Osteoblast (primary cell): ENCODE measurements at places on chromosomes 4 and X. TPM values are rescaled to one million over a fixed set of nuclear protein-coding genes. Genes with fewer than 3 reads are reported as not detected.

GRCh38 chr4:68162196-68162595 lies 32.5 kb upstream of the TMPRSS11F start:
- no peaks in the 10 kb centered on the region for H3K36me3 ChIP-seq
- no peaks in the 10 kb centered on the region for H3K4me1 ChIP-seq
- H3K27me3 ChIP-seq, result no peaks in the 10 kb centered on the region
- DNase-seq, result no peak
- no peak overlapping the region for H3K4me3 ChIP-seq

DNA sequence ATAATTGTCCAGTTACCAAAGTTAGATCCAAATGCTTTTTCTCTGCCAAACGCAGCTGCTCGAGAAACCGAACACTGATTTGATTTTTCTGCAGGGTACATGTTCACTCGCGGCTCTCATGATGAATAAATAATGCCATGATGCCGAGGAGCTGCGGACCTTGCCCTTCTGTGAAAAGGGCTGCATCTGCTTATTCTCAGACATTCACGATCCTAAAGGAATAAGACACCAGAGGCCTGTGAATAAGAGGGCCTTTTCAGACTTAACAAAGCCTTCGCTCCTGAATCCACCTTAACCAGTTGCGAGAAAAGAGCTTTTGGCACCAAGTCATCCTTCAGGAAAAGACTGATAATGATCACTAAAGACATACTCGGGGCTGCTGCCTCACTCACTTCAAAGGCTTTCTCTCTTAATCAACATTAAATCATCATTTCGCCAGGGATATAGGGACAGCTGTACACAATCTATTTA lies 147.5 kb downstream of the FBXO8 start:
- DNase-seq, result peak; percentile 34
- no peaks in the 10 kb centered on the region for H3K4me1 ChIP-seq
- H3K4me3 ChIP-seq, result peak overlapping the region; percentile 39
- H3K36me3 ChIP-seq, result no peaks in the 10 kb centered on the region
- no peak overlapping the region for H3K27ac ChIP-seq
- no peaks in the 10 kb centered on the region for H3K27me3 ChIP-seq

DNA sequence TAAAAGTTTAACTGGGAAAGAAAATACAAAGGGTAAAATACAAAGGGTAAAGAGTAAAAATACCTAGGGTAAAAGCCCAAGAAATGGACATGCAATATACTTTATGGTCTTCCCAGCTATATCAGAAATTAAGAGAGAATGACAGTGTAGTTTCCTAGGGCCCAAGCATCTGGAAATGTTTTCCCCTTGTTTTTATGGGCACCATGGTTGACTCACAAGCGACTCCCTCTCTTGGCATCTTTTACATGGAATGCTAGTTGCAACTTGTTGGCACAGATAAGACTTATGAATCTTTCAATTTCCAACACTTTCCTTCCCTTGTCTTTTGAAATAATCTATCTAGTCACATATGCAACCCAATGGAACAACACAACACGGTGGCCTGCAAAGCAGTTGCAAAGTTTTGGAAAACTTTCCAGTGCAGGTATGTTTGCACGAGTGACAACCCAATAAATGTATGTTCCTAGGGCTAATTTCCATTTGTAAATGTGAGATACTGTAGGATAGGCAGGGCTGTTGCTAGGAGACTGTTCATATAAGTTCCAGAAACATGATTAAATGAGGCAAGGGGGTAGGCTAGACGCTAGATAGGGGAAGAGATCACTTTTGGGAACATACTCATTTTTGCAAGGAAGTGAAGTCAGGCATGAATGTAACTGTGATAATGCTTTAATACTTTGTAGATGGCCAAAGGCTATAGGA lies 36.4 kb upstream of the CWH43 start:
- DNase-seq, result peak; percentile 82
- peaks cover 8% of the 10 kb centered on the region for H3K4me1 ChIP-seq
- no peaks in the 10 kb centered on the region for H3K36me3 ChIP-seq
- H3K4me3 ChIP-seq, result no peak overlapping the region

- H3K36me3 ChIP-seq, result no peaks in the 10 kb centered on the region
- peaks cover 3% of the 10 kb centered on the region for H3K4me1 ChIP-seq
- H3K27me3 ChIP-seq, result no peaks in the 10 kb centered on the region
- H3K27ac ChIP-seq, result no peak overlapping the region
Measured at GRCh38 chrX:10186355-10186754, 29.6 kb downstream of the CLCN4 start.

DNA sequence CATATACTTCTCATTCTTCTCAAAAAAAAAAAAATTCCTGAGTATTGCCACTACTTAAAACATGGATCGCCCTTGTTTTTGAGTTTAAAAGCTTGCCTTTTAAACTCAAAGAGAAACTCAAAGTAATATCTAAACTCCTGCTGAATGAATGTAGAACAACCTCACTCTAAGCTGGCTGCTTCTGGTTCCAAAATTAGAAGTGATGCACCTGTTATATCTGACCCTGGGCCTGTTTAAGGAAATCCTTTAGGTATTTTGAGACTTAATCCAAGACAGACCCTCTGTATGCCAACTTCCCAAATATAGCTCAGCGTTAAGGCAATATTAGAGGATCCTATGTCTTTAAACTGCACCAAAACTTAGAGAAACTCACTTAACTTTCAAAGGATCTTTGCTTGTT lies 1.8 kb upstream of the OTUD4 start:
- no peaks in the 10 kb centered on the region for H3K27me3 ChIP-seq
- peaks cover 21% of the 10 kb centered on the region for H3K4me1 ChIP-seq
- no peak for DNase-seq
- no peaks in the 10 kb centered on the region for H3K36me3 ChIP-seq
- no peak overlapping the region for H3K27ac ChIP-seq
- H3K4me3 ChIP-seq, result no peak overlapping the region

SFRP2 gene
- total RNA-seq, result 0.29 TPM in 1 of 2 replicates, not detected in the other

- H3K27me3 ChIP-seq, result no peaks in the 10 kb centered on the region
- H3K27ac ChIP-seq, result no peak overlapping the region
- DNase-seq, result peak; percentile 77
- H3K36me3 ChIP-seq, result no peaks in the 10 kb centered on the region
- H3K4me1 ChIP-seq, result peaks cover 4% of the 10 kb centered on the region
- no peak overlapping the region for H3K4me3 ChIP-seq
Measured at GRCh38 chr4:2220016-2220630, 21.8 kb downstream of the HAUS3 start.

DNA sequence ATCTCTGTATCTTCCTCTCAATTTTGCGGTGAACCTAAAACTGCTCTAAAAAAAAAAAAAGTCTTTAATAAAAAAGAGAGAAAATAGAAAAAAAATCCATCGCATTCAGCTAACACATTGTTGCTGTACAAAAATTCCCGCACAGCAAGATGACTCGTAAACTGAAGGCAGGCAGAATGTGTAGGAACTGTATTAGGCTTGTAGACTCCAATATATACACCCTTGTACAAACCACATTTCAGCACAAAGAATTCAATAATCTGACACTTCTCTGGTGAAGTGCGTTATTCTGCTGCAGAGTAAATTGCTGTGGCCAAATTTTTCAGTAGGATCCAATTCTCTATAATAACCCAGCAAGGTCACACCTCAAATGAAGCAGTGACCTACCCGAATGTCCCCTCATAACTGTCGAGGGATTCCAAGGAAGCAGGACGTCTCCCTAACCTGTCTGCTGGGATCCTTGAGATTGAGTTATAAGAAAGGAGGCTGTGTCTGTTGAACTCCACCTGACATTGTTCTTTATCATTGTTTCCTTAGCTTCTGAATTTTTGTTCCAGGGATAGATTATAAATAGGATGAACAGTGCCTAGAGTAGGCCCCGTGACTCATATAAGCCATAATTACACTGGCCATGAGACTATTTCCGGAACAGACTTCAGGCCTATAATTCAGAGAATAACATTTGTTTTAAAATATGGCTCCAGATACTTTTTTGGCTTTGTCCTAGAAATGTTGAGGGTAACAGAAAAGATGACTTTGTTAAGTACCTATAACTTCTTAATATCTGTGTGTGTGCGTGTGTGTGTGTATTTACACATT lies 348.3 kb downstream of the PCDH7 start:
- no peak overlapping the region for H3K27ac ChIP-seq
- no peaks in the 10 kb centered on the region for H3K36me3 ChIP-seq
- H3K4me3 ChIP-seq, result no peak overlapping the region
- no peak for DNase-seq
- no peaks in the 10 kb centered on the region for H3K27me3 ChIP-seq

DNA sequence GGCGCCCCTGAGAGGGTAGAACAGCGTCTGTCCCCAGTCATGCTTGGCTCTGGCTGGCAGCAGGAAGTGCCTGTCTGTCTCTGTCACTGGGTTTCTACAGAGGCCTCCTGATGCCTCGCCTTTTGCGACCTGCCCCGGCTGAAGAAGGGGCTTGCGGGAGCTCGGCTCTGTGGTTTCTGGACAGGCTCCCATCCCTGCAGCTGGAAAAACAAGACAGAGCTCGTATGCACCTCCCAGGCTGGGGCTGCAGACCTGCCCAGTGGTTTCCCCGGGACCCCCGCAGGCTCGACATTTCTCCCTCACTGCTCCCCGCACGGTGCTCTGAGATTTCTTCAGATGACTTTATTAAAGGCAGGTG lies 57.0 kb upstream of the SORCS2 start:
- H3K27me3 ChIP-seq, result peaks cover 6% of the 10 kb centered on the region
- peak overlapping the region; percentile 4 for H3K27ac ChIP-seq
- H3K4me1 ChIP-seq, result peaks cover 15% of the 10 kb centered on the region
- peak overlapping the region; percentile 30 for H3K4me3 ChIP-seq
- DNase-seq, result peak; percentile 88
- no peaks in the 10 kb centered on the region for H3K36me3 ChIP-seq

DNA sequence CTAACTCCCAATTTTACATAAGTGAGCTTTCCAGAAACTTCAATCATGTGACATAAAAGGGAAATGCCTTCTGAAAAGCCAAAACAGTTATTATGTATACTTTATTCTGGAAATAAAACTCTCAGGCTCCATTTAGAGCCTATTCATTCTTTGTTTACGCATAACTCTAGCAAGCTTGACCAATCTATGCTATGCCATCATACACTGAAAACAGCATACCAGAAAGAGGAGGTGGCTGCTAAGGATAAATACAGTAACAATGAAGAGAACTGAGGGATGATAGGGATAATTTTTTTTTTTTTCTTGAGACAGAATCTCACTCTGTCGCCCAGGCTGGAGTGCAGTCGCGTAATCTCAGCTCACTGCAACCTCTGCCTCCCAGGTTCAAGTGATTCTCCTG lies 24.4 kb downstream of the CDKL2 start:
- DNase-seq, result no peak
- no peaks in the 10 kb centered on the region for H3K4me1 ChIP-seq
- no peak overlapping the region for H3K27ac ChIP-seq

DNA sequence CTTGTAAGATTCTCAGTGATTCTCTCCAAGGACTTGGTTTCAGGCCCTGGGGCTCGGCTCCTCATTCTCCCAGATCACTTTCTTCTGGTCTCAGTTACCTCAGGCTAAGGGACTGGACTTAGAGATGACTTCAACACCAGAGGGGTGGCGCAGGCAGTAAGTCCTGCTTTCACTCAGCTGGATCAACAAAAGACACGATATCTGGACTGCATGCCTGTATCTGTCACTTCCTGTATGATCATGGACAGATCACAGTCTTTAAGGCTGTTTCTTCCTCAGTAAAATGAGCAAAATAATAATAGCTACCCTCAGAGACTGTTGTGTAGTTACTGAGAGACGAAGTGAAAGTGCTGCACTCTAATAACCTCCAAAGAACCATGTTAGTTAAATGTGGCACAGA lies 19.5 kb upstream of the CXCR3 start:
- no peak overlapping the region for H3K27ac ChIP-seq
- peaks cover 3% of the 10 kb centered on the region for H3K27me3 ChIP-seq
- peak overlapping the region; percentile 7 for H3K4me3 ChIP-seq

DNA sequence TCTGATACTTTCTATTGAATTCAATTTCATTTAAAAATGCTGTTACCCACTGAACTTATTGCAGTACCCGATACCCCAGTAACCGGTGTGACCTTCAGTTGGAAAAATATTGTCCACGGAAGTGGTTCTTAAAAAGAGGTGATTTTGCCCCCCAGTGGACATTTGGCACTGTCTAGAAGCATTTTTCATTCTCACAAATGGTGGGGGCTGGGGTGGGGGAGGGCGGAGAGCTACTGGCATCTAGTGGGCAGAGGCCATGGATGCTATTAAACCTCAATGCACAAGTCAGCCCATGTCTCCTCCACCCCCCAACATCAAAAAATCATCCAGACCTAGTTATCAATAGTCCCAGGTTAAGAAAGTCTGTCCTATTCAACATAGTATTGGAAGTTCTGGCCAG lies 19.6 kb upstream of the CHM start:
- no peaks in the 10 kb centered on the region for H3K4me1 ChIP-seq
- no peak for DNase-seq
- H3K36me3 ChIP-seq, result no peaks in the 10 kb centered on the region
- no peaks in the 10 kb centered on the region for H3K27me3 ChIP-seq
- no peak overlapping the region for H3K4me3 ChIP-seq

PPEF1 gene
- total RNA-seq, result under 0.01 TPM in 2 replicates

SSX2B gene
- total RNA-seq, result not detected in 2 replicates

- peaks cover 23% of the 10 kb centered on the region for H3K27me3 ChIP-seq
- H3K36me3 ChIP-seq, result no peaks in the 10 kb centered on the region
- peak; percentile 88 for DNase-seq
Measured at GRCh38 chr4:139656614-139657486, 8.8 kb upstream of the MGST2 start.

- no peak overlapping the region for H3K27ac ChIP-seq
- DNase-seq, result no peak
- peaks cover 8% of the 10 kb centered on the region for H3K4me1 ChIP-seq
Measured at GRCh38 chrX:110242371-110242770, 75.5 kb downstream of the AMMECR1 start.

DNA sequence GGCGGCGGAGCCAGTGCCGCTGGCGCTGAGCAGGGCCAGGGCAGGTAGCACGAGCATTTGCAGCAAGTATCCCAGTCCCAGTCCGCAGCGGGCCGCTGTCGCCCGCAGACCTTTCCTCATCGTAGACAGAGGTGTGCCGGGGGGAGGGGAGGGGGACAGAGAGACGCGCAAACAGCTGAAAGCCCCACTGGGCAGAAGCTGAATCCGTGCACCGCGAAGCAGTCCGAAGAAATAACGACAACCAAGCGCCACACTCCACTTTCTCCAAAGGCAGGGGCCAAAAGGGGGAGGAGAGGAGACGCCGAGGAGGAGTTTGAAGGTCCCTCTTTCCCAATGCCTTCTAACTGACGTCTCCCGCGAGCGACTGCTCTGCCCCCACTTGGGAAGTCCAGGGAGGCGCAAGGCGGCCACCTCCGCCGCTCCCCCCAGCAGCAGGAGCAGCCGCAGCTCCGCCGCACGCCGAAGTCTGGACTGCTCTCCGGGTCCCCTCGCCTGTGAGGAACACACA lies at the start of gene UNC5C:
Gene UNC5C, minus strand, starts transcription at position 236 of the 508 bp plus-strand sequence.
- peak within 1 kb of the TSS; percentile 76 for H3K27ac ChIP-seq
- H3K36me3 ChIP-seq, result no peaks in the 10 kb centered on the region
- DNase-seq, result peak; percentile 91
- H3K4me1 ChIP-seq, result peaks cover 30% of the 10 kb centered on the region
- H3K4me3 ChIP-seq, result peak within 1 kb of the TSS; percentile 91
- no peaks in the 10 kb centered on the region for H3K27me3 ChIP-seq

TECRL gene
- total RNA-seq, result not detected in 2 replicates

- no peak for DNase-seq
- H3K4me1 ChIP-seq, result no peaks in the 10 kb centered on the region
- H3K27me3 ChIP-seq, result no peaks in the 10 kb centered on the region
- H3K27ac ChIP-seq, result no peak overlapping the region
Measured at GRCh38 chrX:134649770-134650169, 8.5 kb downstream of the PLAC1 start.

MAOB gene
- total RNA-seq, result 0.29 and 0.72 TPM in 2 replicates

IL21 gene
- not detected in 2 replicates for total RNA-seq

ATP10D gene
- 49.8 and 51.8 TPM in 2 replicates for total RNA-seq
